ENCODE measurements at places on chromosomes 1 and 21. TPM values are rescaled to one million over a fixed set of nuclear protein-coding genes. Genes with fewer than 3 reads are reported as not detected.

Gene MMP23B
- 17.6 TPM for total RNA-seq

Gene SYTL1
- total RNA-seq = 0.23 TPM

Gene COL8A2
- total RNA-seq = 19.6 TPM

Gene HPCAL4
- total RNA-seq = not detected

Gene OR6K3
- total RNA-seq = not detected

Data from smooth muscle cell of the umbilical artery (primary cell).